ENCODE measurements at places on chromosomes 2 and 18.

DNA sequence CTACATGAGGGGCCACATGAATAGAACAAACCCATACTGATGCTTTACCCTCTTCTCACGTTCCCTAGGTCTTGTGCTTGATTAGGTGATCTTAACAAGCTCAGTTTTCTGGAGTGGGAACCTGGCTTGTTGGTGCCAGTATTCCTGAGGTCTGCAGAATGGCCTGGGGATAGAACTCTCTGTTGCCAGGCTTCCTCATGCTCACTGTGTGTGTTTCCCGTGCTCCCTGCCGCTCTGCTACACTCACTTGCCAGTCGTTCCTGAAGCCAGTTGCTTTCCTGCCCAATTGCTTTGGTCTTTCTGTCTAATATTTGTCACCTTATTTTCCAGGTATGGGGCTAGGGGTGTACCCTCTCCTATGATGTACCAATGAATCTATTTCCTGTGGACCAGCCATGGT lies 2111.5 kb upstream of the PIK3C3 start:
- DNase-seq, result no peak

DNA sequence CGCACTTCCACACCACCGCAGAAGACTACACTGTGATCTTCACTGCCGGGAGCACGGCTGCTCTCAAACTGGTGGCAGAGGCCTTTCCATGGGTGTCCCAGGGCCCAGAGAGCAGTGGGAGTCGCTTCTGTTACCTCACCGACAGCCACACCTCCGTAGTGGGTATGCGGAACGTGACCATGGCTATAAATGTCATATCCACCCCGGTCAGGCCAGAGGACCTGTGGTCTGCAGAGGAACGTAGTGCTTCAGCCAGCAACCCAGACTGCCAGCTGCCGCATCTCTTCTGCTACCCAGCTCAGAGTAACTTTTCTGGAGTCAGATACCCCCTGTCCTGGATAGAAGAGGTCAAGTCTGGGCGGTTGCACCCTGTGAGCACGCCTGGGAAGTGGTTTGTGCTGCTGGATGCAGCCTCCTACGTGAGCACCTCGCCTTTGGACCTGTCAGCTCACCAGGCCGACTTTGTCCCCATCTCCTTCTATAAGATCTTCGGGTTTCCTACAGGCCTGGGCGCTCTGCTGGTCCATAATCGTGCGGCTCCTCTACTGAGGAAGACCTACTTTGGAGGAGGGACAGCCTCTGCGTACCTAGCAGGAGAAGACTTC lies 12.5 kb downstream of the MOCOS start:
- DNase-seq, result no peak

GRCh38 chr2:53802617-53803151 lies 15.8 kb downstream of the ERLEC1 start:
- DNase-seq, result no peak

DNA sequence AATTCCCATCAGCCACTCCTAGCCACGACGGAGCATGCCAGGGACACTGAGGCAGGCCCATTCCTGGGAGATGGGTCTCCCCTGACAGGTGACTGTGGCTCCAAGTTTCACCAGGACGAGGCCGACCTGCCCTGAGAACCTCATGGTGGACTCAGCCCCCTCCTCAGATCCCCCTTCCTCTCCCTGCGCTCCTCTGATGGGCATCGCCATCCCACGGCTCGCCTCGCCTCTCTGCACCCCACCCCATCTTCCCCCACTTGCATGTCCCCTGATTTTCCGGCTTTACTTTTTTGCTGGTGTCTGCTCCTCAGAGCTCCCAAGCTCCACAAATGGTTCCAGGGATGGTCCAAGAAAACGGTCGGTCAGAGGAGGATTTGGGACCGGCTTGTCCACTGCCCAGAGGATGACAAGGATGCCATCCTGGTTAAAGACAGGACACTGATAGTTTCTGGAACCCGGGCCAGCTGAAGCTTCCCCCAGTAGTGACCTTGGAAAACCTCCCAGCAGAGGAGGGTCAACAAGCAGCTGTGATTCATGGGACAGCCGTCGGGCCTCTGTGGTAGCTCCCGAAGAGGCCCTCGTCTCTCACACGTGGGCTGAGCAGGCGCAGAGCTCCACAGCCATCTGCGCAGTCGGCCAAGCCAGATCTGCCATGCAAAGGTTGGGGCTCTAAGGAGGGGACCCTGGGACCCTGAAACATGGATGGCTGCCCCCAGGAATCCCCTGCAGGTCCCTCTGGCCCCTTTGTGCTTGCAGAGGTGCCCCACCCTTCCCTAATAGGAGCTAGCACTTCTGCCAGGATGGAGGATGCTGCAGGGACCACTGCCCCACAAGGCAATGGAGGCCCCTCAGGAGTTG lies 87.8 kb upstream of the SLC66A3 start:
- DNase-seq, result no peak

- DNase-seq, result no peak
Observed at GRCh38 chr2:239037559-239037910, 189.7 kb downstream of the TWIST2 start.

DNA sequence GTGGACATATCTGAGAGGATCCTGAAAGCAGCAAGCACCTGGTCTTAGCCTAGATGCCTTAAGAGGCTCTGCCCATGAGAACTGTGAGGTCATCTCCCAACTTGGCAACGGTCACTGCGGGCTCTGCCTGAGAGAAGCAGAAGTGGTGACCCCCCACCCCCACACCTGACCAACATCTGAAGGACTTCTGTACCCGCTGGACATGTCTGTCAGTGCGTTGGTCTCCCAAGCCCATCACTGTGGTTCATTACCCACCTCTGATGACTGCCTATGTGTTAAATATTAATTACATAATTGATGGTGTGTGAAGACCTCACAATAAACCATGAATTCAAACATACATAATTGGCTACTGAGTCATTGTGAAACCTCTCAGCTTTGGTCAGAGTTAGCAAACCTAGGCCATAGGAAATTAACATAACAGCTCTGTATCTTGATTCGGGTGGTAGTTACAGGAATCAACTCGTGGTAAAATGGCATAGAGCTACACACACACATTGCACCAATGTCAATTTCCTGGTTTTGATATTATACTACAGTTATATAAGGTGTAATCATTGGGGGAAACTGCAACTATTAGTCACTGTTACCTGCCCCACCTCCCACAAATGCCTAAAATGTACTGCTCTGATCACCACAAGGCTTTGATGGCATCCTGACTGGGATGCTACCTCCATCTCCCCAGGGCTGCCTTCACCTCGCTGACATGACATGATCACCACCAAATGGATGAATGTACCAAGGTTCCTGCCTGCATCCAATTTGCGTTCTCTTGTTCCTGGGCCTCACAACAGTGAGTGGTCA lies 4.3 kb upstream of the GALNT1 start:
- no peak for DNase-seq

GRCh38 chr2:72999729-73000725 lies 71.5 kb downstream of the SFXN5 start:
- DNase-seq, result no peak

DNA sequence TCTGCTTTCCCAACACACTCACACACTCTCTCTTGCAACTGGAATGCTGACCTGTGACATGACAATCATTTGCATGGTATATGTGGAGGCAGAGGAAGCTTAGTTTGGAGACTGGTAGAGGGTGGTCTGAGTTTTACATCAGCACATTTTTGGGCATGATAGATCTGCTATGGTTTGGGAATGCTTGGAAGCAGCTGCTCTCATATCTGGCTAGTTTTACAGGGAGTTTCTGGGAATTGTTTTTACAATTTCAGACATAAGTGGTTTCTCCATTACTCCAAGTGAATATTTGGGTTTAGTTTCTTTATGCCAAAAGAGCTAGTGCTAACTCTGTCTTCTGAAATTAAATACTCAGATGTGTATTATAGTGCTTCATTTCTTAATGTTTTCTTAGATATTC lies 977.6 kb downstream of the SUCLG1 start:
- no peak for DNase-seq

DNA sequence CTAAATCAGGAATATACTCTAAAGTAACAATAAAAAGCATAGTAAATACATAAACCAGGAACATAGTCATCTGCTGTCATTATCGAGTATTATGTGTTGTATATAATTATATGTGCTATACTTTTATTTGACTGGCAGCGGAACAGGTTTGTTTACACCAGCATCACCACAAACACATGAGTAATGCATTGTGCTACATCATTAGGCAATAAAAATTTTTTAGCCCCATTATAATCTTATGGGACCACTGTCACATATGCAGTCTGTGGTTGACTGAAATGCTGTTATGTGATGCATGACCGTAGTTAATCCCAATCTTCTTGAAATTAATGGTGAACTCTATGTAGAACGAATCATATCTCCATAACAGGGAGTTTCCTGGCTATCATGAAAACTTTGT lies 136.7 kb upstream of the ZFP36L2 start:
- no peak for DNase-seq

GRCh38 chr2:207041279-207041678 lies 102.0 kb downstream of the CPO start:
- DNase-seq, result no peak

GRCh38 chr2:241035818-241036396 lies 37.5 kb downstream of the SNED1 start:
- DNase-seq, result peak; percentile 30

DNA sequence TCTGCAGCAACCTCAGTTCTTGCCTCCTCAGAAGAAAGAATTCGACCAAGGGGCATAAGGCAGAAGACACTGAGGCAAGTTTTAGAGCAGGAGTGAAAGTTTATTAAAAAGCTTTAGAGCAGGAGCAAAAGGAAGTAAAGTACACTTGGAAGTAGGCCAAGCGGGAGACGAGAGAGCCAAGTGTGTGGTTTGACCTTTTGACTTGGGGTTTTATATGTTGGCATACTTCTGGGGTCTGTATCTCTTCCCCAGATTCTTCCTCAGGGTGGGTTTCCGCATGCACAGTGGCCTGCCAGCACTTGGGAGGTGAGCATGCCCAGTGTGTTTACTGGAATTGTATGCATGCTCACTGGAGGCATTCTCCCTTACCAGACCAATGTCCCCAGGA lies 59.3 kb upstream of the ANKRD44 start:
- no peak for DNase-seq
